ENCODE measurements at places on chromosomes 11 and 22.

DNA sequence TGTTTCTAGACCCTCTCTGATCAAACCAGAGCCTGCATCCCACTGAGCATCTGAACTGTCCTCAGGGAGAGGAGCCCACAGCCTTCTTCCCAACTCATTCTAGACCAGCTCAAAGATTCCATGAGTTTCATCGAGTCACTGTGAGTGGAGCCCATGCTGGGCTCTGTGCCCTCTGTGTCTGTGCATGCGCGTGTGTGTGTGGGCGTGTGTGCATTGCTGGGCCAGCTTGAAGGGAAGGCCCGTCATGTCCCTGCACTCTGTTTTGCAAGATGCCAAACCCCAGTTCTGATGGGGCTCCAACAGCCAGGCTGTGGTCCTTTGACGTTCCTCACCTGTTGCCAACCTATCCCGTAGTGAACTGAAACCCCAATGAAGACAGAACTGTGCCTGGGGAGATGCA is 7.1 kb downstream of the MPEG1 start:
- no peak for DNase-seq

DNA sequence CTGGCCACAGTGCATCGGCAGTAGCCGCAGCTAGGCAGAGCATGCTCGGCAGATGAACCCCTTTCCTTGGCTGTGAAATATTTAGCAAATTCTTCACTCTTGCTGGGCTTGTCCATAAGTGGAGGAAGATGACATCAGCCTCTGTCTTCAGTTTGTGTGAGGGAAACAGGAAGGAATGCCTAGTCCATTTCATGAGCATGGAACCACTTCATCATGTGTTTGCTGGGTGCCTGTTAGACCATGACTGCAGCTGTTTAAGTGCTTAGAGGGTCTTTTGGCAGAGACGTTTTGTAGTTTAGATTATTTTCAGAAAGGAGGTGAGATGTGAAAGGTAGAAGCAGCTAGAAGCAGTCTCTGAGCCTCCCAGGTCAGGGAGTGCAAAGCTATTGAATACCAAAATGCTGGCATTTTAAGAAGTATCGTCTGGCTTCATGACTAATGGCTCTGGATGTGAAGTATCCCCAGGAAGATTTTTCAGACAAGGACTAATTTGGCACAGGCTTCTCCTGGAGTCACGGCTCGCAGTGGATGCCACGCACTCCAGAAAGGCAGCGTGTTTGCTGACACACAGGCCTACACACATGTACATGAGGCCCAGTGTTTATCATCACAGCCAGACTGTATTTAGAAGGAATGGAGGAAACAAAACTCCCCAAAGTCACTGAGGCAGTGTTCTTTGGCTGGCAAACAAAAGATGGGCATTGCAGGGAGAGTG is 43.1 kb upstream of the GRAMD1B start:
- DNase-seq = no peak

- no peak for DNase-seq
Observed at GRCh38 chr11:38315151-38315550, 1717.1 kb upstream of the RAG2 start.

DNA sequence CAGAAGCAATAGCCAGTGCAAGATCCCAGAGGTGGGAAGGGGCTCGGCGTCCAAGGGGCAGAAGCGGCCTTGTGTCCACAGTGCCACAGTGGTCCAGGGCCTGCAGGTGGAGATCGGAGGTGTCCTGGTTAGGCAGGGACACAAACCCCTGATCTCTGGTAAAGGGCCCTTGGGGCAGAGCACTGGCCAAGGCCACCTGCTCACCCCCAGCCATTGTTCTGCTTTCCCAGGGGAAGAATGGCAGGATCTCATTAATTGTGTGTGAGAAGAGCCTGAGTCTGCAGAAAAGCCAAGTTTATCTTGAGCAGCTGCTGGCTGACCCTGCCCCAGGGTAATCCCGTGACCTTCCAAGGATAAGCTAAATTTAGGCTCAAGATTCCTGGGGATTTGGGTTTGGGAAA is 3.1 kb upstream of the CLDN5 start:
- no peak for DNase-seq

DNA sequence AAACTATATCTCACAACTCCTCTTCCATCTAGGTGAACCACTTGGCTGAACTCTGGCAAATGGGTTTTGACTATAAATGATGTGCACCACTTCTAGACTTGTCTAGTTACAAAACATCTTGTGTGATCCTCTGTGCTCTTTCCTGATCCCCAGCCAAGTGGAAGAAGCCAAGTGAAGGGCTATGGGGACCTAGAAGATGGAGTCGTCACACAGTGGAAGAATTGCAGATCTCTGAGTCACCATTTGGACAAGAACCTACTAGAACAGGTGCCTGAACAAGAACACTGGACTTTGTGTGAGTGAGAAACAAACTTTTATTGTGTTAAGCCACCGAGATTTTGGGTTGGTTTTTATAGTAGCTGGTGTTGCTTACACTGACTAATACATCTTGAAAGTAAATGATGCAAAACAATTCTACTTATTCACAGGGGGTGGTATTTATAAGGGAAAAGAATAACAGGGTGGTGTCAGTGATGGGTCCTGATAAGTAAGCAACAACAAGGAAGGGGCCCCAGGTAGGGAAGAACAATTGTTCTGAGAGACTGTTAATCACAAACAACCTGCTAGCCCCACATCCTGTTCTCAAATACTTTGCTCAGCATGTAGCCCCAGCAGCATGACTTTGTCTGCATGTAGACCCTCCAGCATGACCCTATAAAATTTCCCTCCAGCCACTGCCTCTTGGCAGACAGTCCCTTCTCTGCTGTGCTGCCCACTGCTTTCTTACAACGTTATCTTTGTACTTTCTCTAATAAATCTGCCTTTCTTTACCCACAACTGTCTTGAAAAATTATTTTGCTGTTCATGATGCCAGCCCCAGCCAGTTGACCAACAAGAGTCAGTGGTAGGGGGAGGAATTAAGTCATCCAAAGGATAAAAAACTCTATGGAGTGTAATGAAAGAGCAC is 280.7 kb upstream of the PLET1 start:
- DNase-seq = no peak

DNA sequence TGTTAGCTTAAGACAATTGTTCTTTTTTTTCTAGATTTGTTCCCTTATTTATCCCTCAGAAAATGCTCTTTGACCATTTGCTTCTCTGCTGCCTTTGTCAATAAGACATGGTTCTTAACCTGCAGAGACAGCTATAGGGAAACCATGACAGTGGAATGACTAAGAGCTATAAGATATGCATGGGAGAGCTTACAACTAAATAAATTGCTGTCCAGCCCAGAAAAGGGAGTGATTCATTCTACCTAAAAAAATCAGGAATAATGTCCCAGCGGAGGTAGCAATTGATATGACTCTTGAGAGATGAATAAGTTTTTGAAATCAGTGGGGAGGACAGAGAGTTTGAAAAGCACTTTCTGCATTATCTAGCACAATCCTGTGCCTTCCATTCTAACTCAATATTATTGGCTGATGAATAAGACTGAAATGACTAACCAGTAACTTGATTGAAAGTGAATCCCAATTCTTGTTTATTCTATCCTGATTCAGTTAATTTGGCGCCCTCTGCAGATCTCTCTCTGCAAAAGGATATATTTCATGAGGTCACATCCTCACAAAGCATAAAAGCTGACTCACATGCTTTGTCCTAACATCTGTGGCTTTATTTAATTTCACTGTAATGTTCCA is 680.5 kb upstream of the API5 start:
- DNase-seq = no peak

GRCh38 chr11:17905477-17905876 is 107.4 kb downstream of the SERGEF start:
- no peak for DNase-seq

GRCh38 chr11:65499713-65500386 is 1.0 kb downstream of the MALAT1 start:
- DNase-seq = no peak

Data from esophagus squamous epithelium (tissue), 5 donors.